ENCODE measurements at places on chromosomes 5 and 9.

DNA sequence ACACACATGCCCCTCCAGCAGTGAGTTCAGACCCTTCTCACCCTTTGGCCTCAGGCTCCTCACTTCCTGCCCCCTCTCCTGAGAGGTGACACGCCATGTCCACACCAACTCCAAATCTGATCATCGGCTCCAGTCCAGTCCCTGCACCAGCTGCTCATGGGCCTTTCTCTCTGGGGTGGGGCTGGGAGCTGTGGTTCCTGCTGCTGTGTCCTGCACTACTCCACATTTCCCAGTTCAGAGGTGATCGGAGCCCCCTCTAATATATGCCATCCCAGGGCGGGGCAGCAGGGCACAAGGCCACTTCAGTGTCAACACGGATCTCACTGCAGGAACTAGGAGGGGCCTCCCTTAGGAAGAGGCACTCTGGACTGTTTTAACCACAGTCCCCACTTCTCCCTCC lies 91.5 kb downstream of the ADAMTS2 start:
- no peak for DNase-seq

GRCh38 chr9:12860998-12861397 lies 86.2 kb downstream of the LURAP1L start:
- DNase-seq: no peak

- DNase-seq: no peak
Measured at GRCh38 chr5:21862986-21863385, 990.2 kb downstream of the CDH12 start.

GRCh38 chr9:134969156-134970045 lies 51.7 kb upstream of the FCN1 start:
- no peak for DNase-seq

DNA sequence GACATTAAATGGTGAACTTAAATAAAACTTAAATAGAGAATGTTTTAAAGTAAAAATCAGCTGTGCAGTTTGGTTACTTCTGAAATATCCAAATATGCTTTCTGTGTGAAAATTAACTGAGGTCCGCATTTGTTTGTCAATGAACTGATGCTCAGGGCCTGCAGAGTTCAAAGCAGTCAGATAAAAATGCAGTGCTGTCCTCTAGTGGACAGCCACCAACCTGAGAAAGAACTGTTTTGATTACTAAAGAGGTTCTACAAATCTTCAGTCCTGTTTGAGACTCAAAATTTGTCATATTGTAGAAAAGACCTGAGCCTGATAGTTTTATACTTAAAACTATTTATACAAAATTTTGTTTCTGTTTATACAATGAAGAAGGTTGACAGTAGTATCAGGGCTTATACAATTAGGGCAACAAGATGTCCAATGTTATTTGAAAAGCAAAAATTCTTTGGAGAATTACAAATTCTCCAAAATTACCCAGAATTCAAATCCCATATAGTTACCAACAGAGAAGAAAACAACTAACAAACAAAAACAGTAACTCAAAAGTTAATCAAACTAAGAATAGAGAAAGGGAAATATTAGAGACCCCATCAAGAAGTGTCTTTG lies 232.3 kb upstream of the TBCA start:
- peak; percentile 33 for DNase-seq

- DNase-seq: no peak
Measured at GRCh38 chr5:95957561-95958203, 4.0 kb downstream of the ELL2 start.

DNA sequence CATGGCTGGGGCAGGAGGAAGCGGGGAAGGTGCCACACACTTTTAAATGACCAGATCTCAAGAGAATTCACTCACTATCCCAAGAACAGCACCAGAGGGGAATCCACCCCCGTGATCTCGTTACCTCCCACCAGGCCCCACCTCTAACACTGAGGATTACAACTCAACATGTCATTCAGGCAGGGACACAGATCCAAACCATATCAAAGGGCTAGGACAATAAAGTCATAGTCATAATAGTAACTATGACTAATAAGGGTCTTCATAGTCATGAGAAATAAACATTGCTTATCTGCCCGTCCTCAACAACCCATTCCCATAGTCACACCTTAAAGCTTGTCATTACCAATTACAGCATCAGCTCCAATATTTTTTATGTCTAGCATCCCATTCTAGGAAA lies 65.3 kb upstream of the SMC2 start:
- DNase-seq: no peak

GRCh38 chr5:40914835-40915234 lies 5.5 kb downstream of the C7 start:
- no peak for DNase-seq

- no peak for DNase-seq
Measured at GRCh38 chr9:84785792-84786547, 116.4 kb downstream of the NTRK2 start.

DNA sequence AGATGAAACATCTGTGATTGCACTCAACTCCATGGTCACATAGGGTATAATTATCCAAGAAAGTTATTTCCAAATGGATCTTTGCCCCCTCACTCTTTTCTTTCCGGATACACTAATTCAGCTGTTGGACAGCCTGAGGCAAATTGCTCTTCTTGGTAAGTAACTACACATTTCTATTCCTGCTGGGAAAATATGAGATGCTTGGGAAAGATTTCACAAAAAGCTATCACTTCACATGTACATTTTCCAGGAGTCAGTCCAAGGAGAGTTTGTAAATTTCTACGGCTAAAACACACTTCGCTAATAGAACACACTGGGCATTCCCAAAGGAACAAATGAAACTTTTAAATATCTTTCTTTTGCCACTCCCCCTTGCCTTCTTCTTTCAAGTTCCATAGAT lies 123.0 kb upstream of the GRIA1 start:
- DNase-seq: no peak

DNA sequence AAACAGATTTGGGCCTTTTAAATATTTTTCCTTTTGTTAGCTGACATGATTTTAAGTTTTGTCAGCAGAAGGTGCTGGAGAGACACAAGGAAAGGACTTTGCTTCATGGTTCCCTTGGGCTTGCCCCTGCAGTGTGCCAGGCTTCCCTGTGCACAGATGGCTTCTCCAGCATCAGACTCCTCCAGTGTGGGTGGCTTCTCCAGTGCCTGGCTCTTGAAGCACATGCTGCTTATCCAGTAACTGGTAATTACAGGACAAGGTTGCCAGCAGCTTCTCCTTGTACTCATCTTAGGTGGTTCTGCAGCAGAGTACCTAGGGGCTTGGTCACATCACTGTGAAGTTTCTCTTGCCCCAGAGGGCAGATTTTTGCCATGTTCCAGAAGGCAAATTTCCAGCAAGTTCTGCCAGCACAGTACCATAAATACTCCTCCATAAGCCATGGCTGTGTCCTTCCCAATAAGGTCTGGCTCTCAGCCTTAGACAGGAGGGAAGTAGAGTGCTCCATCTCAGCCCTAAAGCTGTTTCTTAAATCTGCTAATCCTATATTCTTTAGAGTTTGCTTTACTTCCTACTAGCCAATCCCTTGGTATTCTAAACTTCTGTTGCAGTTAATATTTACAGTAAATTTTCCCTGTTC lies 62.4 kb downstream of the PJA2 start:
- DNase-seq: no peak

DNA sequence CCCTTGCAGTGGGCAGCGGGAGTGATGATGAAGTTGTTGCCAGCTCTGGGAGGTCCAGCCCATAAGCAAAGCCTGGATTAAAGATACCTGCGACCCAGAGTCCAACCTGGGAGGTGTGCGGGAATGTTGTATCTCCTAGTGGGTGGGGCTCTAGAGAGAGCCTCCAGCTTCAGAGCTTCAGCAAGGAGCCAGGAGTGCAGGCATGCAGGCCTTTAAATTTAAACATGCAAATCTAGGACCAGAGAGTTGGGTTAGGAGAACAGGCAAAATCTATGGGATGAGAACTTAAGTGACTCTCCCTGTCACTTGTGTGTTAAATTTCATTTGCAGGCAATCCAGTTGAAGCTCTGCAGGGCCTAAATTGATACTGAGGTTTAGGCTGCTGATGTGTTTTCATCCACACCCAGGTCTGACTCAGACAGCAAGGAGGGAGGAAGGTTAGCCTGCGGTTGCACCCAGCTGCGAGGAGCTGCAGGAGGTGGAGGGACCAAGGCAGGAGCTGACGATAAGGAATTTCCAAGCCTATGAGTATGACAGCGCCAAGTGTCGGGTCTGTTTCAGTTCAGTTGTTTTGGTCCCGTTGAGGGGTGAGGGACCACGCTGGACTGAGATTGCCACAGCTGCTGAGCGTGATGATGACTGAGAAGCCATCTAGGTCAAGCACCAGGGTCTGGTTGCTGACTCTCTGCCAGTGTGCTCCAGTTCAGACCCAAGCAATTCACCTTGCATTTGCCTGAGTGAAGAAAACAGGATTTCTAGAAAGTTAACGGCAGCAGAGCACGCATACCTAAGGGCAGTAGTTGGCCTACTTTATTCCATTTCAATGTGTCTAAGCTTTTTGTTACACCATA lies 243.0 kb downstream of the ICE1 start:
- no peak for DNase-seq

- no peak for DNase-seq
Measured at GRCh38 chr5:109654455-109654854, 35.3 kb upstream of the MAN2A1 start.

- no peak for DNase-seq
Measured at GRCh38 chr5:127340606-127341005, 50.0 kb downstream of the MEGF10 start.

DNA sequence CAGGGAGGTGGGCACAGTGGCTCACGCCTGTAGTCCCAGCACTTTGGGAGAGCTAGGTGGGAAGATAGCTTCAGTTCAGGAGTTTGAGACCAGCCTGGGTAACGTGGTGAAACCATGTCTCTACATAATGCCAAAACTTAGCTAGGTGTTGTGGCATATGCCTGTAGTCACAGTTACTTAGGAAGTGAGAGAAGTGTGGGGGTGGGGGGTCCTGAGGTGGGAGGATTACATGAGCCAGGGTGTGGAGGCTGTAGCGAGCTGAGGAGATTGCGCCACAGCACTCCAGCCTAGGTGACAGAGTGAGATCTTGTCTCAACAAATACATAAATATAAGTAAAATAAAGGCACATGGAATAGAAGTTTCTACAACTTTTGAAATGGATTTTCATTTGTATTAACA lies 23.1 kb downstream of the VCAN start:
- no peak for DNase-seq

- DNase-seq: no peak
Measured at GRCh38 chr5:145158730-145159129, 676.4 kb downstream of the PRELID2 start.

GRCh38 chr9:85527331-85528020 lies 214.3 kb downstream of the AGTPBP1 start:
- no peak for DNase-seq

DNA sequence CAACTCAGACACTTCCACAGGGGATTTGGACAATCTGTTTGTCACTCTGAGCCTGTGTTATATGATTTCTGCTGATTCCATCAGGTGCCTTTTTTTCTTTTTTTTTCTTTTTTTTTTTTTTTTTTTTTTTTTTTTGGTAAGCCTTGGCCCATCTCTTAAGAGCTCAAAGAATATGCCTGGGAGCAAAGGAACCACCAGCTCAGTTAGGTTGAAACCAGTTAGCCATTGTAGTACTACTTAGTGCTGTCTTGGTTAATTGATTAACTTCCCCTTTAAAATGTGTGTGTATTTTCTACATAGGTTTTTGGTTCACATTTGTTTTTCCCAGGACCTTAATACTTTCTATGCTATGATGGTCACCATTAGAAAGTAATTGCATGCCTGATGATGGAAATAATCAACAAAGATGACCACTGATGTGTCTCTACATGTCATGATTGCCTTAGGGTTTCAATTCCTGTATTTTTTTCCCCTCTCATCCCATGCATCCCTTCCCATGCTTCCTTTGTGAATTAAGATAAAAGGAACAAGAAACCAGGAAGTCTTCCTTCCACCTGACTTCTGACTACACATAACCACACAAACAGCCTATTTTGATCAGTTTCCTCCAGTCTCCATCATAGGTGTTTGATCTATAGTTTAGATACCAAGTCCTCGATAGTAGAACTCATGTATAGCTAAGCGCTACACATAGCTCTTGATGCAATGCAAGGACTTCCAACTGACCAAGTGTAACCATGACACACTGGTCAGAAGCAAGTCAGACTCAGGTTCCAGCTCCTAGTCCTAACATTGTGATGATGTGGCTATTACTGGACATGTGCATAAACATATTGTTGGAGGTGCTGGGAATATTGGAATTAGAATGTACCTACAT lies 306.1 kb downstream of the EFNA5 start:
- DNase-seq: no peak

GRCh38 chr9:124741662-124742061 lies 29.4 kb downstream of the NR6A1 start:
- DNase-seq: no peak

DNA sequence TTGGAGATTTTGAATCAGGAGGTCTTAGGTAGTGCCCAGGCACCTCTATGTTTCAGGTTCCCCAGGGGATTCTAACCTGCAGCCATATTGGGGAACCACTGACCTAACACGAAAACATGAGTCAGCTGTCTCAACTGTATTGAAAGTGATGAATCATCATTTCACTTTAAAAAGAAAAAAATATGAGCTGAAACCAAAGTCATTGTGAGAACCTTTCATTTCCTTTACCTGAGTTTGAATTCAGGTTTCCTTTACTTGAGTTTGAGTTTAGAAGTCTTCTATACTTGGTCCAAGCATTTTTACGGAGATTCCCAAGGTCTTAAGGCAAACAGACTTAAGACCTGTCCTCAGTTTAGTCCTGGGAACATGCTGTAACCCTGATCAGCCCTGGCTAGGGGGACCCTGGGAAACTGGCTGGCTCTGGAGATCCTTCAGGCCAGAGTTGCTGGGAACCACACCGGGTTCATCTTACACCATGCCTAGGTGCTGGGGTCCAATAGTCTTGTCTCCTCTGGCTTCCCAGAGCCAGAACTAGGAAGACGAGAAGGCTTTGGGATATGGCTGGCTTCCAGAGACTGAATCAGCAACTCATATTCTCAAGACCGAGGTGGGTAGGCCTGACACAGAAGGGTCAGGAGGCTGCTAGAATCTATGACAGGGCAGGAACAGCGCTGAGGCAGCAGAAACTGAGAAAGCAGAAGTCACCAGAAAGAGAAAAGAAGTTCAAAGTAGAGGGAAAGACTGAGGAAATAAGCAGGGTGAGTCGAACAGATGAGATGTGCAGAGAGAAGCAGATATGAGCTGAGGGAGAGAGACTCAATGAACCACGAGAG lies 16.4 kb upstream of the PDCD1LG2 start:
- peak; percentile 73 for DNase-seq

All from GM06990 (cell line).